ENCODE measurements at places on chromosomes 2 and 18.

DNA sequence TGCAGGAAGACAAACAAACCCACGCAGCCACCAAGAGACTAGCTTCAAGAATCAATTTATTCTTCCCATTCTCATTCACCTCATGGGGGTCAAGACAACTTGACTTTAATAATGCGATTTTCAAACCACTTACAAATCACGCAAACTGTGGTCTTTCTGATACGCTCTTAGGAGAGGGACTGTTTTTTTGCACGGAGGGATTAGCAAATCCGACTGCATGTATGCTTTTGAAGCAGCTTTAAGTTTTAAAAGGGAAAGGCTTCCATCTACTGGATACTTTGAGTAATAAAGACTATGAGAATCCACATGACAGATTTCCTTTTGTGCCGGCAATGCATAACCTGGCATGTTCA is 322.9 kb upstream of the KCNJ3 start:
- ATAC-seq = peak; percentile 64

DNA sequence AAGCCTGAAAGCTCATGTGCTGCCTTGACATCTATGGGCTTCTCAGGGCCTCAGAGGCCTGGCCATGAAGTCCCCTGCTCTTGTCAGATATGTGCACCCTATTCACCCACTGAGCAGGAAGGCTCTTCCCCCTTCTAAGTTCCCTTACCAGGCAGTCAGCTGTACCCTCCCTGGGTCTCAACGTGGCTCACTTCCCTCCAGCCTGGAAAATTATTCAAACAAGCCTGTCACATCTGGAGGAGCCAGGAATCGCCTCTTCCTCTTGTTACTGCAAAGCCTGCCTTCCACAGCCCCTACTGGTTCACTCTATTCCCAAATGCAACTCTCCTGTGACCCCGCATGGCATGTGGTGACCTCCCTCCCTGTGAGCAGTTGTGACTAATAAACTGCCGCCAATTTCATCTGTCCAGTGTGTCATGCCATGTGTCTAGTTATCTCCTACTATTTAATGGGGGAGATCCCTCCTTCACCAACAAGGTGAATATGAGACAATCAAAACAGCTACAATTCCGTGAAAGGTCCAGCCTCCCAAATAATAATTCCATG is 8.4 kb upstream of the SERPINB8 start:
- ATAC-seq = no peak

DNA sequence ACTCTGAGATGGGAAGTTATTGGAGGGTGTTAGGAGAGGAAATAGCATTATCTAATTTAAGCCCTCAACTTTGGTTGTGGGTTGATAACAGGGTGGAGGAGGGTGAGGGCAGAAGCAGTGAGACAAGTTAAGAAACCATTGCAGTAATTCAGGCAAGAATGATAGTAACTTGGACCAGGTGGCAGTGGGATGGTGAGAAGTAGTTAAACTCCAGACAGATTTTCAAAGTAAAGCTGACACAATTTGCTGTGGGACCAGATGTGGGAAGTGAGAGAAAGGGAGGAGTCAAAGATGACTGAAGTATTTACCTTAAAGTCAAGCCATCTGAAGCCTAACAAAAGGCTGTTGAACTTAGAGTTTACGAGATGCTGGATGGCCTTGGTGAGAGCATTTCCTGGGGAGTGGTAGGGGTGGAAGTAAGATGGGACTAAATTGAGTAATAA is 163.2 kb upstream of the KLF7 start:
- ATAC-seq = no peak

DNA sequence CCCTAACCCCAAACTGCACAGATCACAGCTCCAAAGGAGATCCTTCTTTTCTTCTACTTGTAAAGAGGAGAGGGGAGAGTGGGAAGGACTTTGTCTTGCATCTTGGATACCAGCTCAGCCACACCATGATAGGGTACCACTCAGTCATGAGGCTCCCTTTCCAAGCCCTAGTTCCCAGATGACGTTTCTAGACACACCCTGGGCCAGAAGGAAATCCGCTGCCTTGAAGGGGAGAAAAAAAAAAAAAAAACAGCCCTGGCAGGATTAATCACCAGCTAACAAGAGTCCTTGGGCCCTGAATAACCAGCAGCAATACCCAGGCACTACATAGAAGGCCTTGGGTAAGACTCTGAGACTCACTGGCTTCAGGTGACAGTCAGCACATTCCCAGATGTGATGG is 36.9 kb downstream of the ST8SIA3 start:
- no peak for ATAC-seq

- peak; percentile 34 for ATAC-seq
Observed at GRCh38 chr2:55616551-55617174, 759 bp downstream of the PPP4R3B start.

DNA sequence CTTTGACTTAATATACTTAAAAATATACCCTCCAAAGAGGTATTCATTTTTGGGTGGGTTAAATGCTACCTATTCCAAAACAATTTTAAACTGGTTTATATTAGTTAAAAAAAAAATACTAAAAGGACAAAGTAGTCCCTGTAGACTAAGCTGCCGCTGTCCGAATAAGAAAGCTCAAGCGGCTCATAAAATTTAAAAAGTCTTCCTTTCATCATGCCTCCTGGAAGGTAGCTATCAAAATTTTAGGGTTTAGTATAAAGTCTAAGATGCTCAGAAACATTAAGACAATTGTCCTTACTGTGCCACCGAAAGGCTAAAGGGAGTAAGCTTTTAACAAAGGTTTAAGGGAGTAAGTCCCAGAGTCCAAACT is 440 bp upstream of the UGGT1 start:
- no peak for ATAC-seq

GRCh38 chr18:36085195-36085594 is 17.8 kb upstream of the RPRD1A start:
- no peak for ATAC-seq
